ENCODE measurements at places on chromosomes 16 and 17.

- no peak for DNase-seq
These were observed 38.8 kb downstream of the ERN1 start for GRCh38 chr17:64091116-64091515.

DNA sequence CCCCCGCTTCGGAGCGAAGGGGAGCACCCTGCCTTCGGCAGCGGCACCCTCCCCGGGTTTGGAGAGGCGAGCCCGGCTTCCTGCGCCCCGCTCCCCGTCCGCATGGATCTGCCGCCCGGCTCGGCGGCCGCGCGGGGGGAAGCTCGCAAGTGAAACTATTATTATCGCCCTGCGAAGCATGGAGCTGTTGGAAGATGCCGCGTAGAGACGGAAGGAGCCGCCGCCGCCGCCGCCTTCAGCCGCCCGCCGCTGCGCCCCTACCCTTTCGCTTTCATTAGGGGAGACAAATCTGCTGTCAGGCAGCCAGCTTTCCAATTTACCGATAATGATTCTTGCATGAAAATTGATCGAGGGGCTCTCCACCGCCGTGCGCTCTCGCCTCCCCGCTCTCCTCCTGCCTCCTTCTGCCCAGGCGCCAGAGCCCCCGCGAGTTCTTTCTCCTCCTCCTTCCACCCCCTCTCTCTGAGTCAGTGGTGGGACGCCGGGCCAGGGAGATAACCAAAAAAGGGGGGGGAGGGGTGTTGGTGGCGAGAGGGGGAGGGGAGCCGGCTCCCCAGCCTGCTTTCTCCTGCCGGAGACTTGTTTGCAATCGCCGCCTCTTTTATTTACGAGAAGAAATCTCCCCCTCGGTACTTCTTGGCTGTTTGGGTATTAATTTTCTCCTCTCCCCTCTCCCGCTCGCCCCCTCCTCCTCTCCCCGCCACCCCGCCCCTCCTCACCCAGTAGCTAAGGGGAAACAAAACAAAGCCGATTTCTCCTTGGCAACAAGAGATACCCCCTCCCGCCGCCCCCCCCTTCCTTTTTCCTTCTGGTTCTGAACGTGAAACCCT is 58.0 kb upstream of the GSE1 start:
- no peak for DNase-seq

DNA sequence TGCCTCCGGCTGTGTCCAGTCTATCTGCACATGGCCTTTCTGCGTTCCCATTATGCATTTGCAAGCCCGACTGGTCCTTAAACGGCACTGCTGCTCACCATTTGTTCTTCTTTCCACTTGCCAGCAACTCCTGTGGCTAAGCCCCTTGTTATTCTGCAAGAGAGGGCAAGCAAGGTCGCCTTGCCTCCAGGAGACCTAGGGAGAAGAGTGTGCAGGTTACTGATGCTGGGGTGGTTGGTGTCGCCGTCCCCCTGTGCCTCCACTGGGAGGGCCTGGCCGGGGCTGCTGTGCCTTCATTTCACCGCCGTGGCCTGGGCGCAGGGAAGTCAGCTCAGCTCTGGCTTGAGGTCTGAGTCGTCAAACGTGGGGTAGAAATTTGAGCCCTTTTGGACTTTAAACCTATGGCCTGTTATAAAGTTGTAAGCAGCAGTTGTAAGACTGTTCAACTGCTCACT is 12.7 kb downstream of the SLC6A4 start:
- no peak for DNase-seq

GRCh38 chr17:67992548-67993152 is 3.6 kb downstream of the C17orf58 start:
- DNase-seq: no peak

DNA sequence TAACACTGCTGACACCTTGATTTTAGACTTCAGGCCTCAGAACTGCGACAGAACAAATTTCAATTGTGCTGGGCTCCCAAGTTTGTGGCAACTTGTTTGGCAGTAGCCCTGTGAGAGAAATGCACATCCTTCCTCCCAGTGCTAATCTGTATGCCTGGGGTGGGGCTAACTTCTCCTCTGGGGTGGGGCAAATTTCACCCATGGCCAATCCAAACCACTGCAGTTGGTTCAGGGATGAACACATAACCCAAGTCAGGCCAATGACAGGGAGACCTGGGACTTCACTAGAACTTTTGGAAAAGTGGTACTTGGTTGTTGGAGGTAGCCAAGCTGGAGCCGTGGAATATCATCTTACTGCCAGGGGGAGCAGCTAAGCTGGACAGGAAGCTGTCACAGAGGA is 56.3 kb downstream of the ABCC6 start:
- DNase-seq: no peak

GRCh38 chr17:71987634-71988033 is 133.2 kb upstream of the SOX9 start:
- no peak for DNase-seq

GRCh38 chr17:7580604-7581575 is 1.5 kb downstream of the CD68 start:
- no peak for DNase-seq

GRCh38 chr16:47045023-47045422 is 71.5 kb upstream of the DNAJA2 start:
- no peak for DNase-seq

- DNase-seq: no peak
These were observed 38.4 kb downstream of the SOX9 start for GRCh38 chr17:72158895-72159885.

GRCh38 chr16:57661510-57661909 is 6.6 kb upstream of the ADGRG3 start:
- DNase-seq: no peak

DNA sequence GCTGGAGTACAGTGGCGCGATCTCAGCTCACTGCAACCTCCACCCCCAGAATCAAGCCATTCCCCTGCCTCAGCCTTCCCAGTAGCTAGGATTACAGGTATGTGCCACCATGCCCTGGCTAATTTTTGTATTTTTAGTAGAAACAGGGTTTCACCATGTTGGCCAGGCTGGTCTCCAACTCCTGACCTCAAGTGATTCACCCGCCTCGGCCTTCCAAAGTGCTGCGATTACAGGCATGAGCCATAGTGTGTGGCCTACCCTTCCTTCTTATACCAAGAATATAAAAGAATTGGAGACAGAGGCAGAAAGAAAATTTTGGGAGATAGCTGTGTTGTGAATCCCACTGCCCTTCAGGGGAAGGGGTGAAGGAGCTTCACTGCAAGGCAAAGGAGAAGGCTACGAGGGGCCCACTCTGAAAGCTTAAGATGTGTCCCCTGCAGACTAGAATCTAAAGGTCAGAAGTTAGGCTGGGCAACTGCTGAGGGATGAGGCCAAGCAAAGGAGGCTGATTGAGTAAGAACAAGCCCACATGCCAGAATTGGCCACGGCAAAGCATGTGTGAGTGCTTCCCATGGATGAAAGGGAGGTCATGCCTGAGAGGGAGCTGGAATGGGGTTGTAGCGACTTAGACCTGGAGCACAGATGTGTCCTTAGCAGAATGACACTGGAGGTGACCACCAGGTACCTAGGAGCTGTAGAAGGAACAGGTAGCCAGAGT is 8.4 kb upstream of the CRYBA1 start:
- DNase-seq: no peak

GRCh38 chr16:56631832-56632155 is 665 bp upstream of the MT1M start:
- DNase-seq: no peak

GRCh38 chr16:87959391-87959990 is 8.3 kb downstream of the BANP start:
- DNase-seq: no peak

GRCh38 chr17:41360296-41360995 is 9.2 kb downstream of the KRT33B start:
- no peak for DNase-seq

GRCh38 chr17:79607940-79608623 is 2.8 kb downstream of the RBFOX3 start:
- no peak for DNase-seq

DNA sequence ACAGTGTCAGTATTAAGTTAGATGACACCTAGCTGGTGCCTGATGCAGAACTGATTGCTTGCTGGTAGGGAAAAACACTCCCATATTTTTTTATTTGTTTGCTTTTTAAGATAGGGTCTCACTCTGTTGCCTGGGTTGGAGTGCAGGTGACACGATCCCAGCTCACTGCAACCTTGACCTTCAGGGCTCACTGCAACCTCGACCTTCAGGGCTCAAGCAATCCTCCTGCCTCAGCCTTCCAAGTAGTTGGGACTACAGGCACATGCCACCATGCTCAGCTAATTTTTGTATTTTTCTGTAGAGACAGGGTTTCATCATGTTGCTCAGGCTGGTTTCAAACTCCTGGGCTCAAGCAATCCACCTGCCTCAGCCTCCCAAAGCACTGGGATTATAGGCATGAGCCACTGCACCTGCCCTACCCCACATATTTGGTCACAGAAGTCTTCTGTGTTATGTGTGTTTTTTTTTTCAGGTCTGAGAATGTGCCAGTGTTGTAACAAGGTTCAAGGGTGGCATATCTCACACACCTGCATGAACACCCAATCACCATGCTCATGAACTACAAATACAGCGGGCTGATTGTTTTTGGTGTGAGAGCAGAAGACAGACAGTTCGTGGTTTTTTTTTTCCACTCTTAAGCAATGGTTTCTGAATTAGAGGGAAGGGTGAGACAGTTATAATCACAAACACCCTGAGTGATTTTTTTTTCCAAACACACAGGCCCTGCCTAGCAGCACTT is 22.8 kb downstream of the SPAG9 start:
- no peak for DNase-seq

- DNase-seq: no peak
These were observed 221.1 kb upstream of the GSE1 start for GRCh38 chr16:85391769-85392583.

DNA sequence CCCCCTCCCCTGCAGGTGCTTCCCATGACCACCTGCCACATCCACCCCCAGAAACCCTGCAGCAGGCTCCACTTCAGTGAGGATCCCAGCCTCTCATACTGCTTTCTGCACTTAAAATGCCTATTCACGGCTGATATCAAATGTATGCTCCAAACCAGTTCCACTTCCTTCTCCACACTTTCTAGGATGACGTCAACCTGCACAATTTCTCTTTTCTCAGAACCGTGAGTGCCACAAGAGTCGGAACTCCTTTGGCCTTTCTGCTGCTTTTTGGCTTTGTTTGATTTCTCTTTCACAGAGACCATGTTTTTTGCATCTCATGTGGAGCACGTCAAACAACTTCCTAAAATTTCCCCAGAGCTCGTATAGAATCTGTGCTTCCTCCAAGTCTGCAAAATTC is 378.8 kb upstream of the TNRC6C start:
- no peak for DNase-seq

- DNase-seq: no peak
These were observed 1631.0 kb downstream of the CDH8 start for GRCh38 chr16:60405286-60405685.

GRCh38 chr17:32494621-32495358 is 8.0 kb downstream of the CDK5R1 start:
- no peak for DNase-seq

DNA sequence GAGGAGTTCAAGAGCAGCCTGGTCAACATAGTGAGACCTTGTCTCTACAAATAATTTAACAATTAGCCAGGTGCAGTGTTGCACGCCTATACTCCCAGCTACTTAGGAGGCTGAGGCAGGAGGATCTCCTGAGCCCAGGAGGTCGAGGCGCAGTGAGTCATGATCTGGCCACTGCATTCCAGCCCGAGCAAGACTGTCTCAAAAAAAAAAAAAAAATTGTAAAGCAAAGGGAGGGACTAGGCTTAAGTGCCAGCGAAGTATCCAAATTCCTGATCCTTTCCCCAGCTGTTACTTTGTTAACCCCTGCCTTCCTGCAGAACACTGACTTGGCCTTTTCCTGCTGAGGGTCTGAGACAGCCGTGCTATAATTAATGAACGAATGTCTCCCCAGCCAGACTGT is 2.7 kb downstream of the GDPD3 start:
- DNase-seq: no peak

- no peak for DNase-seq
These were observed 241.7 kb downstream of the SEC14L1 start for GRCh38 chr17:77382356-77382911.

GRCh38 chr17:949623-950303 is 29.8 kb downstream of the NXN start:
- no peak for DNase-seq

- DNase-seq: no peak
These were observed 120.9 kb upstream of the CDC42EP4 start for GRCh38 chr17:73432624-73433190.

GRCh38 chr17:32277284-32277683 is 11.7 kb downstream of the RHBDL3 start:
- DNase-seq: peak; percentile 28

GRCh38 chr16:14180481-14180944 is 109.4 kb downstream of the MRTFB start:
- DNase-seq: no peak

GRCh38 chr17:71482625-71483024 is 638.2 kb upstream of the SOX9 start:
- no peak for DNase-seq

DNA sequence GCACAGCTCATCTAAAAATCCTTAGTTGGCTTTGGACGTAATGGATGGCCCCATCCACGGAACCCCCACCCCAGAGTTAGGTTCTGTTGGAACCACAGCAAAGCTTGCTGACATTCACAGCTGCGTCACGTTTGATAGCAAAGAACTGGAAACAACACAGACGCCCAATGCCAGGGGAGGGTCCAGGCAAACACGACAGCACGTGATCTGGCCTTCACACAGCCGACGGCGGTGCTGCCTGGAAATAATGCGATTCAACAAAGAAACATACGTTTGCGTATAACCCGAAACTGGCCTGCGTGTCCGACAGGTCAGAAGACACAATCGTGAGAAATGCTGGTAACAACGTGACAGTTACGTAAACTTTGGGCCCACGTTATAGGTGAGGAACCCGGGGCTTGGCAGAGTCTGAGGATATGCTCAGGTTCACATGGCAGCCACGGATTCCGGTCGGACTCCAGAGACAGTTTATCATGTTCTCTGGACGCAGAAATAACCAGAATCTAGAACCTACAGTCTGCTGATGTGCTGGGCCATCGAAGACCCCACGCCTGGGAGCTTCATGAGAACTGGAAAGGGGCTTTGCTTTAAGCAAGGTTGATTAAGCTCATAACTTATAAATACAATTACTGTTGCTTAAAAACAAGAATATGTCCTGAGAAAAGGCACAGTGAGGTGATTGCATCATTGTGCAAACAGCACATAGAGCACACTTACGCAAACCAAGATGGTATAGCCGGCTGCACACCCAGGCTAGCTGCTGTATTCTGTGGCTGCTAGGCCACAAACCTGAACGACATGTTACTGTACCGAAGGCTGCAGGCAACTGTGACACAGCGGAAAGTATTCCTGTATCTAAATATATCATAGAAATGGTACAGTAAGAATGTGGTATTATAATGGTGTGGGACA is 70.4 kb downstream of the RPH3AL start:
- no peak for DNase-seq

DNA sequence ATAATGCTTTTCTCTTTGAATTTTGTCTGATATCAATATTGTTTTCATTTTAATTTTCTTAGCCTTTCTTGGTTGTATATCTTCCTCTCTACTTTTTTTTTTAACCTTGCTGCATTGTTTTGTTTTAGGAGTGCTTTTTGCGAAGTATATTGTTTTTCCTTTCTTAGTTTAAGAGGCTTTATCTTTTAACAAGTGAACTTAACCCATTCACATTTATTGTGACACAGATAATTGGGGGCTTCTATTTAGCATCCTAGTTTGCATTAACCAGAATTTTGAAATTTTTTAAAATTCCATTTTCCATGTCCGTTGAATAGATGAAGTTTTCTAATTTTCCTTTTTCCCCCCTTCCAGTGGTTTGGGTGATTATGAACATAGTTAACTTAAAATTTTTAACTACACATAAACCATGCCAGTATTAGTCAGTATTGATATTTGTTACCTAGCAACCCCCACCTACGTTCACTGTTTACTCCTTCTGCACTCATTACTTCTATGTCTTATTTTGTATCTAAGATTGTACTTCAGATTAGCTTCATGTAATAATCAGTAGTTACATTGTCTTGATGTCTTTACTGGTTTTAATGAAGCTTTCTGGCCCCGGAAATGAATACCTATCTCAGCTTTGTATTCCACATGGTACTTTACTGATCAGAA is 44.4 kb downstream of the TNRC6A start:
- no peak for DNase-seq

Data from non-pigmented ciliary epithelial cell (primary cell).